ENCODE measurements at places on chromosomes 7 and 10.

DNA sequence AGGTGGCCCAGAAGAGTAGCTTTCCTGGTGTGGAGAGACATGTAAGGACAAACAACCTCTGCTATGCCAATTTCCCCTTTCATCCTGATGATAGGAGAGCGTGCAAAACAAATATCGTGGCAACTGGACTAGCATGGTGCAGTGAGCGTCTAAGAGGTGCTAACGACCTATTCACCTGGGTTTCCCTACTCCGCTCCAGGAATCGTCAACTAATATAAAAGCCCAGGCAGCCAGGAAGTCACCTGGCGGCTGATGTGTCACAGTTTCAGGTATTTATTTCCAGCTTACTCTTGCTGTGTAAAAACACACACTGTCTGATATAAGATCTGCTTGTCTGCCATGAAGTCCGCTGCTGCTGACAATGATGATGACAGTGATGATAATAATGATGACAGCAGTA lies 56.5 kb upstream of the EFCAB10 start:
- no peak for DNase-seq

DNA sequence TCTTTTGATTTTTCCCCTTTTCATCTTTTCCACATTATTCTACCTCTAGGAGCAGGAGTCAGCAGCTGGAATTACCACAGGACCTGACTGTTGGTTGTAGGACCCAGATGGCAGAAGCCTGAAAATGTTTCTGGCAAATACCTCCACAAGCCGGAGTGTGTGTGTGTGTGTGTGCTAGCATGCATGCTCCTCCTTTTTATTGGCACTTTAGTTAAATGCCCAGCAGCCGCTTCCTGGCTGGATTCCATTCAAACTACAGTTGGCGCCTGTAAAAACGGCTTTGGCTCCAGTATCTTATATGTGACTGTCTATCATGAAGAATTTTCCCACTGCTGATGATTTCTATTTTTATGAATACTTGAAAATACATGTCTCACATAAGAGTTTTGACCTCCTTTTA lies 319.7 kb upstream of the SP4 start:
- no peak for DNase-seq

GRCh38 chr7:43096875-43097274 lies 15.6 kb upstream of the HECW1 start:
- DNase-seq: no peak

- no peak for DNase-seq
Measured at GRCh38 chr7:12987238-12987637, 299.8 kb downstream of the ARL4A start.

- DNase-seq: peak; percentile 15
Measured at GRCh38 chr7:153682628-153683027, 369.6 kb upstream of the DPP6 start.
